ENCODE measurements at places on chromosomes 5 and 9.

GRCh38 chr5:6759401-6759800 is 46.2 kb downstream of the TENT4A start:
- peak; percentile 33 for DNase-seq

GRCh38 chr9:110919609-110920008 is 118.7 kb downstream of the LPAR1 start:
- DNase-seq, result peak; percentile 72

DNA sequence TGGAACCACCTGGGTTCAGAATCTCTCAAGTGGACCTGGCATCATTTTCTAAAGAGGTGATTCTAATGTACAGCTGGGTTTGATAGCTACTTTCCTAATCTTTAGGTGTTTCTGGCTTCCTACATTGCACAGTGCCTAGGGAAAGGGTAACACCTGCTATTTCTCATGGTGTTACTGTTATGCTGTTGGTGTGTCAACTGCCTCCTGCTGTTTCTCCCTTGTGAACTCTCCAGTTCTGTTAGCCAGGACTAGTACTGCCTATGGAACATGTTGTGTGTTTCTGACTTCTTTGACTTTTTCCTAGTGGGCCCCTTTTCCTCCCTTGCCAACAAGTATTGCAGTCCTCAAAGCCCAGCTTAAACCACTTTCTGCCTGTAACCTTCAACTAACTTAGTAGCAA is 5.5 kb downstream of the ARHGEF28 start:
- no peak for DNase-seq

- no peak for DNase-seq
Observed at GRCh38 chr9:133775291-133775690, 37.1 kb upstream of the SARDH start.
